ENCODE measurements at places on chromosomes 13 and 19.

DNA sequence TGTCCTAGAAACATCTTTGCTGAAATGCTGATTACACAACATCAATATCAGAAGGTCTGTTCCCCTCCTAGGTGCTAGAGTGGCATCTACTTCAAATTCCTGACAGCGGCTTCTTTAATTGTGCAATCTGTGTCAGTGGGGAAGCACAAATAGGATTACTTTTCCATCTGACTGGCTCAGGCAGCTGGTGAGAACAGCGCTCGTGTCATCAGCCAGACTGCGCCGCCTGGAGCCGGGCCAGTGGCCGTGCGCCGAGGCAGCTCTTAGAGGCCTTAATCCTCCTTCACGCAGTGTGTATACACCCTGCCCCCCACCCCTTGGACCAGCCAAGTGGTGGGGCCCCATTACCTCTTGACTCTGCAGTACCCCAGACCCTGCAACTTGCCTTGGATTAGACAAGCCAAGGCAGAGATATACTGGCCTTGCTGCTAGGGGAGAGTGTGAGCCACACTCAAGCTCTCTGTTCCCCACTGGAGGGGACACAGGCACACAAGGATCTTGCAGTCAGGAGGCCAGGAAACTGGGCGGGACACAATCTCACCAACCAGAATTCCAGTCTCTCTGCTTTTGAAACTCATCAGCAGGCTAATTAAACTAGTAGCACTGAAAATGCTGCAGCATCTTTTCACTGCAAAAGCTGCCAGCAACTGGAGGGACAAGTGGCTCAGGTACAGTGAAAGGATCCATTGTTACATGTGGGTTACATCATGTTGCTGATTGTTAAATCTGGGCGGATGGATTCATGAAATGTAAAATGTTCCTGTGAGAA is 48.9 kb upstream of the EPHX3 start:
- peak; percentile 89 for DNase-seq

- DNase-seq, result peak; percentile 77
These were observed 4.8 kb downstream of the IER2 start for GRCh38 chr19:13154911-13155471.

DNA sequence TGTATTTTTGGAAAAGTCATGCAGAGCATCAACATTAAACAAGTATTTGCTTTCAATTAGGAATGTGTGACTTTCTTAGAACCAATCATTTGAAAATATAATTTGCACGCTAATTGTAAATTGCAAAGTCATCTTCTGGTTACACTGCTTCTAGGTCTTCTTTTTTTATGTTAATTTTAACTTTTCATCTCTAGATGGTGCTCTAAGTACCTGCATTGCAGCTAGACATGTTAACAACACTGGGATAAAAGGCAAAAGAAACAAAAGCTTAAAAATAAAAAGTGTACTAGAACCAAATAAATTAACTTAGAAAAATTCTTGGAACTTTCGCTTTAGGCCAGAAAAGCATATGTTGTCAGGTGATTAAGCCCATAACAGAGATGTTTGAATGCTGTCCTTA is 2758.2 kb downstream of the PCDH9 start:
- no peak for DNase-seq

DNA sequence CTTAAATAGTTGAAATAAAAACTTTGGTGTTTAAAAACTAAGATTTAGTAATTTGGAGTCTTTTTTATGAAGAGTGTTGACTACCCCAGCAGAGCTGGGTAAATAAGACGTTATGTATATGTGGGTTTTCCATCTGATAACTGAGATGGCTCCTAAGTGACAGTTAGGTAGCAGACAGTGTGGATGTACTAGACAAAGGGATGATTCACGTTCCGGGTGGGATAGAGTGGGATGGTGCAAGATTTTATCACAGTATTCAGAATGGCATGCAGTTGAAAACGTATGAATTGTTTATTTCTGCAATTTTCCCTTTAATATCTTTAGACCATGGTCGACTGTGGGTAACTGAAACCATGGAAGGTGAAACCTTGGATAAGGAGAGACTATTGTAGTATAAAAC is 50.4 kb downstream of the NAA16 start:
- DNase-seq, result no peak

- no peak for DNase-seq
These were observed 168.1 kb upstream of the SOX21 start for GRCh38 chr13:94880463-94880862.

DNA sequence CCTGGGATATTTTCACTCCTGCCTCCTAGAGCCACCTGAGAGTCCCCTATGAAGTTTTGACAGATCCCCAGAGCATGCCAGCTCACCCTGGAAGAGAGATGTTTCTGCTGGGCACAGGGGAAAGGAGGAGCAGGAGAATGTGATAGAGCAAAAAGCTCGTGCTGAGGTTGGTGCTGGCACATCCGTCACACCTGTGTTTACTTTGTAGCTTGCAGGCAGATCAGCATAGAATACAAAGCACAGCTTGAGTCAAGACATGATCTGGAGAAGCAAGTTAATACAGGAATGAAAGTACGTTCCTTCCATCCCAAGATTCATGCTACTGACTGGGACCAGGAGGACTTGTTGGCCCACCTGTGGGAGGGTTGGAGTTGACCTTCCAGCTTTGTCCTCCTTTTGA is 46.1 kb downstream of the HSPH1 start:
- DNase-seq, result no peak

- no peak for DNase-seq
These were observed 14.8 kb downstream of the CHERP start for GRCh38 chr19:16527334-16527935.

GRCh38 chr19:33379151-33379829 is 5.8 kb downstream of the CEBPG start:
- no peak for DNase-seq

DNA sequence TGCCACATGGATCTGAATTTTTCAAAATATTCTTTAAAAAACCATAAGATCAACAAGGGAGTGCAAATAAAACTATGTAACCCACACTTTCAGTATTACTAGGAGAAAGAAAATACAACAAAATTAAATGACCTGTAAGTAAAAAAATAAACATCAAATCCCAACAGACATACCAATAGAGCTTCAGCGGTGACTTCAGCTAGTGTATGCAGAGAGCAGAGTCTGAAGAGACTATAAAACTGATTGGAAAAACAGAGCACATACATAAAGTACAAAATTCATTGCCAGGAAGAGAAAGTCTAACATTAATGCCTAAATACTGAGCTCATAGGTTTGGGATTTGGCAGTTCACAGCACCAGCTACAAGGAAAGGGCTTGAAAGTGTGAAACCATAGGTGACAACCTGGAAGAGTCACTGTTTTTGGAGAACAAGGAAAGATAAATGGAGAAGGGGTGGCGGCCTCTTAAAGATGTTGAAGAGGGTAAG is 291.1 kb downstream of the LMO7 start:
- DNase-seq, result no peak

- no peak for DNase-seq
These were observed 4.2 kb downstream of the TTC9B start for GRCh38 chr19:40213882-40214570.

DNA sequence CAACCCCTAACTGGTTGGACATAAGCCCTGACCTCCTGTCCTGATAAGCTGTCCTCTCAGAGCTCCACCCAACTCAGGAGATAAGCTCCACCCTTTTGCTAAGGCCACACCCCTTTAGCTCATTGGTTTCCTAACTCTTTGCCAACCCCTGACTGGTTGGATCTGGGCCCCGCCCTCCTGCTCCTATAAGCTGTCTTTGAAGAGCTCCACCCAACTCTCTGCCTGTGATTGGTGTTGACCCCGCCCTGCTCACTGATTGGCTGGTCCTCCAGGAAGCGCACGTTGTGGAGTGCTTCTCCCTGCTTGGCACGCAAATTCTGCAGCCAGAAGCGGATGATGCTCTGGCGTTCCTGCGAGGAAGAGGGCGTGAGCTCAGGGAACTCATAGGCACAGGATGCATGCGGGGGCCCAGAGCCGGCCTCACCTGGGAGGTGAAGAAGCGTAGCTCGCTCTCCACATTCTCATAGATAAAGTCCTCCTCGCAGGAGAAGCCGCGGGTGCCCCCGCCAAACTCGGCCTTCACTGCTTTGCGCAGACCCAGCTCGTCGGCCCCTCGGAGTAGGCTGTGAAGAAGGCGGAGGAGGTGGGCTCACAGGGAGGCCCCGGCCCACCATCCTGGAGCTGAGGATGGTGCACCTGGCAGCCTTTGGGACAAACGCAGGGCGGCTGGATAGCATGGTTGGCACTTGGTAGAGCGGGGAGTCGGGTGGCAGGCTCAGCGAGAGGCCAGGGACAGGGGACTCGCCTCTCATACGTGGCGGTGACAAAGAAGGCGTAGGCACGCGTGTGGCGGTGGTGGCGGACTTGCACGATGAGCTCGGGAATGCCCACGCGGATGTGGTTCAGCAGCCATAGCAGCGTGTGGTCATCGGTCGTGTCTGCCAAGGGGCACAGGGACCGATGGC is 1.7 kb downstream of the ANO8 start:
- no peak for DNase-seq

All from left cardiac atrium (tissue), 4 donors.